Mesangial cell (primary cell): ENCODE measurements at places on chromosomes 2 and 18. TPM values are rescaled to one million over a fixed set of nuclear protein-coding genes. Genes with fewer than 3 reads are reported as not detected.

Gene KIF1A
- total RNA-seq = 2.6 and 4.9 TPM in 2 replicates

Gene HRH4
- not detected in 2 replicates for total RNA-seq

Gene TMEM17
- 1.6 and 2.8 TPM in 2 replicates for total RNA-seq

Gene CYB5A
- 80.2 and 99.1 TPM in 2 replicates for total RNA-seq

Gene RGPD3
- total RNA-seq = under 0.01 and 0.13 TPM in 2 replicates

Gene KLHL30
- 0.16 and 5.5 TPM in 2 replicates for total RNA-seq

Gene GAL3ST2
- 1.0 TPM in 1 of 2 replicates, not detected in the other for total RNA-seq

Gene REG3A
- total RNA-seq = not detected in 2 replicates

Gene NAT8
- total RNA-seq = not detected in 2 replicates

Gene TMEM169
- total RNA-seq = 1.6 and 7.0 TPM in 2 replicates

Gene CHRNA1
- 0.76 TPM in 1 of 2 replicates, not detected in the other for total RNA-seq

Gene IL36RN
- total RNA-seq = not detected in 2 replicates

Gene PLA2R1
- 3.6 and 5.7 TPM in 2 replicates for total RNA-seq

Gene INPP5D
- total RNA-seq = 0.16 and 2.7 TPM in 2 replicates

Gene SAG
- total RNA-seq = not detected in 2 replicates

Gene CHRNG
- total RNA-seq = not detected in 2 replicates

Gene AKAIN1
- total RNA-seq = not detected in 2 replicates

Gene KIAA2012
- total RNA-seq = under 0.01 TPM in 1 of 2 replicates, not detected in the other

Gene ZSWIM2
- not detected in 2 replicates for total RNA-seq

Gene ARMC9
- 16.3 and 45.0 TPM in 2 replicates for total RNA-seq

Gene SERPINB10
- total RNA-seq = not detected in 2 replicates

Gene FAM210A
- total RNA-seq = 9.0 and 9.6 TPM in 2 replicates

Gene C2orf80
- total RNA-seq = not detected in 2 replicates

Gene GALNT13
- 0.33 and 0.38 TPM in 2 replicates for total RNA-seq

Gene ACVR1C
- total RNA-seq = under 0.01 TPM in 2 replicates

Gene WBP1
- 56.4 and 113 TPM in 2 replicates for total RNA-seq

Gene PPIG
- 11.2 and 11.6 TPM in 2 replicates for total RNA-seq

Gene C2orf92
- total RNA-seq = 2.3 and 2.4 TPM in 2 replicates

Gene COL3A1
- 123 and 540 TPM in 2 replicates for total RNA-seq

Gene CHPF
- 164 and 424 TPM in 2 replicates for total RNA-seq

Gene SMPD4
- total RNA-seq = 61.1 and 109 TPM in 2 replicates

Gene REG3G
- total RNA-seq = not detected in 2 replicates

Gene DLX1
- 0.16 TPM in 1 of 2 replicates, not detected in the other for total RNA-seq

Gene OR6B3
- not detected in 2 replicates for total RNA-seq

Gene ARHGAP28
- 2.1 and 8.9 TPM in 2 replicates for total RNA-seq

Gene CD302
- 1.3 and 1.6 TPM in 2 replicates for total RNA-seq

Gene GAD1
- not detected in 2 replicates for total RNA-seq

Gene MOCOS
- 8.6 and 12.8 TPM in 2 replicates for total RNA-seq

Gene ABCG8
- total RNA-seq = not detected in 2 replicates
